PC-3 (cell line): ENCODE measurements at places on chromosomes 4 and X. TPM values are rescaled to one million over a fixed set of nuclear protein-coding genes. Genes with fewer than 3 reads are reported as not detected.

GRCh38 chr4:104907074-104907649, 239.5 kb upstream of the TET2 start:
- no peaks in the 10 kb centered on the region for H3K27me3 ChIP-seq
- no peak overlapping the region for H3K4me3 ChIP-seq
- no peak overlapping the region for H3K27ac ChIP-seq
- no peaks in the 10 kb centered on the region for H3K4me1 ChIP-seq

- no peaks in the 10 kb centered on the region for H3K36me3 ChIP-seq
- no peak overlapping the region for H3K4me3 ChIP-seq
- H3K27me3 ChIP-seq = no peaks in the 10 kb centered on the region
- no peaks in the 10 kb centered on the region for H3K4me1 ChIP-seq
- no peak overlapping the region for H3K27ac ChIP-seq
These were observed 58.1 kb downstream of the SLC10A6 start for GRCh38 chr4:86791126-86791525.

DNA sequence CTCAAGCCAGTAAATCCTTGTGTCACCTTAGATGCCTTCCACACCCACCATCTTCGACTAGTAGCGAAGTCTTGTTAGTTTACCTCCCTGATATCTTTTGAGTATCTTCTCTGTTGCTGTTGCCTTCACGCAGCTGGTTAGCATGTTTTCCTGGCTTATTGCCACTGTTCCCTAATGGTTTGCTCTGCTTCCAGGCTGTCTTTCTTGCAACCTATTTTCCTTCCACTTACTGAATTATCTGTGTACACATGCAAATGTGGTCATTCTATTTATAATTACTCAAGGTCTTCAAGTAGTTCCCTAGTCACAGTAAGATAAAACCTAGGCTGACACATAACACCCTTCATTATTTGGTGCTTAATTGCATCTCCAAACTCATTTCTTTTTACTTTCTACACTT, 89.5 kb downstream of the UGT8 start:
- H3K27me3 ChIP-seq = no peaks in the 10 kb centered on the region
- no peaks in the 10 kb centered on the region for H3K4me1 ChIP-seq
- H3K36me3 ChIP-seq = no peaks in the 10 kb centered on the region
- no peak overlapping the region for H3K27ac ChIP-seq

GRCh38 chr4:147094238-147094637, 148.6 kb upstream of the TTC29 start:
- no peak overlapping the region for H3K27ac ChIP-seq
- H3K36me3 ChIP-seq = no peaks in the 10 kb centered on the region
- no peak overlapping the region for H3K4me3 ChIP-seq
- H3K4me1 ChIP-seq = peaks cover 7% of the 10 kb centered on the region; the same call in 1 of the 2 replicates
- H3K27me3 ChIP-seq = peaks cover 5% of the 10 kb centered on the region; the same call in 1 of the 2 replicates

DNA sequence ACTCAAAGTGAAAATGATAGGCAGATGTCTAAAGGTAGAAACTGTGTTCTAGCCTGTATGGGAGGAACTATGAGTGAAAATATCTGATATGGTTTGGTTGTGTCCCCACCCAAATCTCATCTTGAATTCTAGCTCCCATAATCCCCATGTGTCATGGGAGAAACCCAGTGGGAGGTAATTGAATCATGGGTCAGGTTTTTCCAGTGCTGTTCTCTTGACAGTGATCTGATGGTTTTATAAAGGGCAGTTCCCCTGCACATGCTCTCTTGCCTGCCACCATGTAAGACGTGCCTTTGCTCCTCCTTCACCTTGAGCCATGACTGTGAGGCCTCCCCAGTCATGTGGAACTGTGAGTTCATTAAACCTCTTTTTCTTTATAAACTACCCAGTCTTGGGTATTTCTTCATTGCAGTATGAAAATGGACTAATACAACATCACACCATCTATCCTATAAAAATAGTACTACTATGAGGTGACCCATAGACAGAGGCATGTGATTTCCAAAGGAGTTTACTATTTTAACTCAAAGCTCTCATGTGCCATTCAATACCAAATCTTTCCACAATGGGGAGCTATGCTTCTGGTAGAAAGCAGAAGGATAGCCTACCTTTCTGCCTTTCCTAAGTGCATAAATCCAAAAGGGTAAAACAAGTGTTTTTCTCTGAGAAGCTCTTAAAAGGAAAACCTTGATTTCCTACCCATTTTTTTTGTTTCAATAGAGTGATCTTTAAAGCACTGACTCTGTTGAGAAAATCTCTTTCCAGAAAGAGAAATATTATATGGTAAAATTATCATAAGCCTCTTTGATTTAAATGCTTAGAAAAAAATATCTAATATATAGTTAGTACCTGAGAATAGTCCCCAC, 38.8 kb downstream of the SEC31A start:
- no peak overlapping the region for H3K27ac ChIP-seq
- no peaks in the 10 kb centered on the region for H3K27me3 ChIP-seq
- DNase-seq = peak; percentile 60
- no peak overlapping the region for H3K4me3 ChIP-seq
- peaks cover 43% of the 10 kb centered on the region for H3K36me3 ChIP-seq
- no peaks in the 10 kb centered on the region for H3K4me1 ChIP-seq

DNA sequence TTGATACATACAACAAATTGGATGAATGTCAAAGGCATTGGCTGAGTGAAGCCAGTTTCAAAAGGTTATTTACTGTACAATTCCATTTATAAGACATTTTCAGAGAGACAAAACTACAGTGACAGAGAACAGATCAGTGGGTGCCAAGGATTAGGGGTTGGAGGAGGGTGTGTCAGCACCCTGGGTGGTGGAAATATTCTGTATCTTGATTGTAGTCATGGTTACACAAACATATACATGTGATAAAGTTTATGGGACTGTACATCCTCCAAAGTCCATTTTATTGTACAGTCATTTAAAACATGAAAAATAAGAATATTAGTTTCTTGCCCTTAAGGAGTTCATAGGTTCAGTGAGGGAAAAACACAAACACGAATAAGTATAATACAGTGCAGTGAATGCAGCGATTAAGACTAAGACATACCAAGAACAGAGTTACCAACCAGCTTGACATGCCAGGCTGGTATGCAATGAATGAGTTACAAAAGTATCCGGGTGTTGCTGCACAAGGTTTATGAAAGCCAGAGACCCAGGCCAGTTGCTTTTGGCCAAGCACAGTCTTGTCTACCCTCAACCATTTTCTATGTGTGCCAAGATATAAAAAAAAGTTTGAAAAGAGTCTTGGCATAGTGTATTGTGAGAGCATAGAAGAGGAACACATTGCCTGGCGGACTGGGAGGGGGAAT, 123.6 kb downstream of the MSL3 start:
- no peak for DNase-seq
- H3K36me3 ChIP-seq = no peaks in the 10 kb centered on the region
- no peak overlapping the region for H3K27ac ChIP-seq
- no peaks in the 10 kb centered on the region for H3K27me3 ChIP-seq

DNA sequence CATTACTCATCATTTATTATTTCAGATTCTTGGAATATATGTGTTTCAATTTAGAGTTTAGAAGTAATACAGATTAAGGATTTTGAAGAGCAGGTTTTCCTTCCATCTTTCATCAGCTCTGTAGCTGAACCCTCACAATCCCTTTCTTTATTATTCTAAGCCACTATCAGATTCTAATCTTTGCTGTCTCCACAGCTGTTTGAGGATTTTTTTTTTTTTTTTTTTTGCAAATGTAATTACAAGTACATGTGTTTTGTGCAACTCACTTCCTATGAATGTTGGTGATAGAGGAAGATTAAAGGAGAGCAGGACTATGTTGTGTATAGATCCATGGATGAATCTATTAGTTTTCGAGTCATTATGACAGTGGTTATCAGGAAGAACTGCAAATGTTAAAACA, 87.4 kb upstream of the TENM3 start:
- H3K27ac ChIP-seq = no peak overlapping the region
- H3K4me3 ChIP-seq = no peak overlapping the region
- no peaks in the 10 kb centered on the region for H3K4me1 ChIP-seq
- H3K36me3 ChIP-seq = no peaks in the 10 kb centered on the region
- no peaks in the 10 kb centered on the region for H3K27me3 ChIP-seq
- no peak for DNase-seq

DNA sequence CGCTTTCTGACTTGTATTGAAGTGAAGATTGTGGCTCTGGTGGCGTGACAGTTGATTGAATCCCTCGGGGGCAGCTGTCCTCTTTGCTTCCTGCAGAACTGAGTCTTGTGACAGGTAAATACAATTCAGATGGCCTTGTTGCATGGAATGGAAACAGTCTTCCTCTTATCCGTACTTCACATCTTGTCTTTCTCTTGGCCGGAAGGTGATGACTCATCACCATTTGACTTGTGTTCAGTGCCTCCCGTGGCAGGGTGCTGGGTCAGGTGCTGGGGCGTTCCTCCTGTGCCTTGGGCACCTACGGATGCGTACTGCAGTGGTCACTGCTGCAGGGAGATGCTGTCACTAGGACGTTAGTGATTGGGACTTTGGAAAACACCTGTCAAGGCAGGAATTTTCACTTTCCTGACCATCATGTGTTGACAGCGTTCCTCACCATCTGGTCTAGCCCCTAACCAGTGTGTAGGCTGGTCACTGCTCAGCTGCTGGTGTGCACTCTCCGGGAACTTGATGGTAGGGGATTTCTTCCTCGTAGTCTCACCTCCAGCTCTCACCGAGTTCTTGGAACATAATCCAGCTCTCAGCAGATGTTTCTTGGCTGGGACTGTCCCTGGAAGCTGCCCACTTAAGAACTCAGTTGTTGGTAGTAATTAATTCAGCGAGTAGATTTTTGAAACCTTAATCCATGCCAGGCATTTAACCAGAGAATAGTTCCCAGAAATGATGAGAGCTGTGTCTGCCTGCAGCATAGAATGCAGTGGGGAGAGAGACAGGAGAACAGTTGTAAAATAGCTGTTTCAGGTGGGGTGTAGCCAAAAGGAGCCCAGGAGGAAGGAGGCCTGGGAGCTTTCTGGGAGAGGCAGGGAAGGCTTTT, 7.2 kb downstream of the TBC1D14 start:
- DNase-seq = no peak
- no peaks in the 10 kb centered on the region for H3K27me3 ChIP-seq
- no peaks in the 10 kb centered on the region for H3K4me1 ChIP-seq
- no peaks in the 10 kb centered on the region for H3K36me3 ChIP-seq

DNA sequence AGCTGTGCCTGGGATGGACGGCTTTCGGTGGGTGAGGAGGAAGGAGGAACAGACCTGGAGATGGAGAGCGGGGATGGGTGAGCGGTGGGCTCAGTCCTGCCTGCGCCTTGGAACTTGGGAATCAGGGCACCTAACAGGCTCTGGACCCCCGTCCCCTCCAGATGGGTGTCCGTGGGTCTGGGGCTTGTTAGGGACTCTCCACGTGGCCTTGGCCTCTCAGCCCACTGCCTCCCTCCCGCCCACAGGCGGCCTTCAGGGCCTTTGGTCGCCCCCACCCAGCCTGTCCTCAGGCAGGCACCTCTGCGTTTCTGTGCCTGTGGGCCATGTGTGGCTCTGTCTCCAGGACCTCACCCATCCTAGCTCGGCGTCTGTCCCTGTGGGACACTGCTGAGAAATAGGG, 29.0 kb downstream of the TRMT44 start:
- no peak overlapping the region for H3K27ac ChIP-seq
- no peaks in the 10 kb centered on the region for H3K27me3 ChIP-seq
- no peak for DNase-seq
- H3K36me3 ChIP-seq = peaks cover 3% of the 10 kb centered on the region; the same call in 1 of the 2 replicates
- H3K4me1 ChIP-seq = no peaks in the 10 kb centered on the region; the same call in 1 of the 2 replicates

DNA sequence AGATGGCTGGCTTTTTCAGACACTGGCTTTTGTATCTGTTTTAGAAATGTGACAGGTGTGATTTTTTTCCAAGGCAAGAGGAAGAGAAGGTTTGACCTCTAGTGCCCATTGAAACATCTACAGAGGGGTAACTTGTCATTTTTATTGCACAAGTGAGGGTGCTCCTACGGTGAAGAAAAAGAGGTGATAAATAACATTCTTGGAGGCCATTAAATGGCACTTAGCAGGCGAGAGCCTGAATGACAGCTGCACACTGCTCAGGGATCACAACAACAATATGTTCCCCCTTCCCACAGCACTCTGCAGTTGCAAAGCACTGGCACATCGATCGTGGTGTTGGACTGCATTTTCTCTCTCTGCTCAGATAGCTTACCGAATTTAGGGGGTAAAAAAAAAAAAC, 22.9 kb downstream of the FAM184B start:
- no peaks in the 10 kb centered on the region for H3K4me1 ChIP-seq
- H3K27ac ChIP-seq = no peak overlapping the region
- DNase-seq = no peak
- no peaks in the 10 kb centered on the region for H3K27me3 ChIP-seq
- no peak overlapping the region for H3K4me3 ChIP-seq

- H3K36me3 ChIP-seq = no peaks in the 10 kb centered on the region
- no peak overlapping the region for H3K4me3 ChIP-seq
- H3K4me1 ChIP-seq = no peaks in the 10 kb centered on the region
- H3K27me3 ChIP-seq = no peaks in the 10 kb centered on the region
- DNase-seq = no peak
These were observed 328.6 kb downstream of the ARHGAP10 start for GRCh38 chr4:148060264-148061140.

GRCh38 chr4:101818362-101818761, 27.8 kb downstream of the BANK1 start:
- H3K27ac ChIP-seq = no peak overlapping the region
- H3K36me3 ChIP-seq = no peaks in the 10 kb centered on the region
- H3K27me3 ChIP-seq = no peaks in the 10 kb centered on the region
- no peak overlapping the region for H3K4me3 ChIP-seq

GRCh38 chr4:67273666-67274065, 271.6 kb downstream of the CENPC start:
- no peaks in the 10 kb centered on the region for H3K27me3 ChIP-seq
- no peak overlapping the region for H3K4me3 ChIP-seq
- no peak overlapping the region for H3K27ac ChIP-seq
- DNase-seq = peak; percentile 55

- no peaks in the 10 kb centered on the region for H3K27me3 ChIP-seq
- peaks cover 17% of the 10 kb centered on the region for H3K4me1 ChIP-seq
- peak overlapping the region; percentile 47 for H3K27ac ChIP-seq
These were observed 305.5 kb upstream of the EMCN start for GRCh38 chr4:100823066-100823992.

DNA sequence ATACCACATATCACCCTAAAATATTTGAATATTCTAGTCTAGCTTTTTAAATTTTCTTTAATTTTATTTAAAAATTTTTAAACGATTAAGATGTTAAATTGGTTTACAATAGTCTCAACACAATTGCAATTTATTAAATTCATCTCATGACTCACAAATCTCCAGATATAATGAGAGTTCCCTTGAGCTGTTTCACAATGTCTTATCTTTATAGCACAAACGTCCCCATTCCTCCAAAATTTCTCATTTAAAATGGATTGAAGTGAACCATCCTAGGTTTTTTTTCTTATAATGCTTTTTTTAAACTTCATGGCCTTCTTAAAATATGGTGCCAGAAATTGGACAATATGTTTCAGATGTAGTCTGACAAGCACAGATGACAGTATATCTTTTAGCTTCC, 204.4 kb downstream of the GABRB1 start:
- H3K27ac ChIP-seq = no peak overlapping the region
- H3K4me1 ChIP-seq = no peaks in the 10 kb centered on the region
- DNase-seq = no peak
- no peak overlapping the region for H3K4me3 ChIP-seq
- H3K36me3 ChIP-seq = no peaks in the 10 kb centered on the region
- peaks cover 16% of the 10 kb centered on the region for H3K27me3 ChIP-seq

AMTN gene
- total RNA-seq = 0.40 TPM in 1 of 2 replicates, not detected in the other

UCP1 gene
- not detected in 2 replicates for total RNA-seq

CDKL2 gene
- 0.55 and 0.69 TPM in 2 replicates for total RNA-seq

KLHL34 gene
- total RNA-seq = not detected in 2 replicates
